ENCODE measurements at places on chromosomes 7 and 10.
A peak's percentile ranks its signal among the peaks of the same experiment; 100 is the strongest.

- no peak for DNase-seq
Measured at GRCh38 chr7:151107882-151108281, 21.6 kb downstream of the AGAP3 start.

DNA sequence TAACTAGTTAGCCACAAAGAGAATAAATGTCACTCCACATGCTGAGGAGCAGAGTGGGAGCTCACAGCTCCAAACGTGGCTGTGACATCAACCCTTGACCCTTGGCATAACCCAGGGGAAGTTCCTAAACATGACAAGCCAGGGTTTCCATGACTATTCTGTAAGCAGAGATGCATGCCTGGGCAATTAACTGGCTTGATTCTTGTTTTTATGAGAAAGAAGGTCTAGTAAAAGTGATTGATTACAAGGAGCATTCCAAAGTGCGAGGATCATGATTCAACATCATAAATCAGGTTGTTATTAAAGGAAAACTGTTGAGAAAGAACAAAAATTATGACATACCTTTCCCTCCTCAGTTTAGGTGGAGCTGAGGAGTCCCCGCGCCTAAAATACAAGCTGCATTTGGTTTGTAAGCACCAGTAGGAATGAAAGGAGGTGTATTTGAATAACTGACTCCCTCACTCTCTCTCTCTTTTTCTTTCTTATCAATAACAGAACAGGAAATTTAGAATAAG, 108.4 kb downstream of the SFMBT2 start:
- DNase-seq = no peak

DNA sequence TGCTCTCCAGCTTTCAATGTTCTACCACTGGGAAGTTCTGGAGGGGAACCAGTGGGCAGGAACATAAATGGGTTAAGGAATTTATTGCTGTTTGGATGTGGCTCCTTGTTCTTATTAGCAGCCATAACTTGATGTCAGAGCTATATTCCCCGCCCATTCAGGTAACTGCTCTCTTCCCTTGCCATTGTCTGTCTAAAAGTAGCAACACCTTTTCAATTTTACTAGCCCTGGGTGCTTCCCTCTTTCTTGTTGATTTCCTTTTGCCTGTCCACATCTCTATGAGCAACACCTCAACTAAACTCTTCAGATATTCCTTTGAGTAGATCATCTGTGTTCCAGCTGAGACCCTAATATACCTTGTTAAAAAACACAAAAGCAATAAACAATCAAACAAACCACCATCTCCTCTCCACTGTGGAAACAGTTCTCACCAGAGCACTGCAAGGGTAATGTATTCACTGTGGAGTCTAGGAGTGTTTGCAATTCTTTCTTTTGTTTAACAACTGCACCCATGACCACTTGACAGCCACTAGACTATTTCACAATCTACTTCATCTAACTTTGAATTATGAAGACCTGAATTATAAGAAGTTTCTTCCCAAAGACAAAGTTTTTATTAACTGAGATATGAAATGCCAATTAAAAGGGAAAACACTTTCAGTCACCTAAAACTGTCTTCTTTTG, 436.7 kb downstream of the IPMK start:
- no peak for DNase-seq

- peak; percentile 6 for DNase-seq
Measured at GRCh38 chr10:104938031-104938430, 296.9 kb downstream of the SORCS3 start.

DNA sequence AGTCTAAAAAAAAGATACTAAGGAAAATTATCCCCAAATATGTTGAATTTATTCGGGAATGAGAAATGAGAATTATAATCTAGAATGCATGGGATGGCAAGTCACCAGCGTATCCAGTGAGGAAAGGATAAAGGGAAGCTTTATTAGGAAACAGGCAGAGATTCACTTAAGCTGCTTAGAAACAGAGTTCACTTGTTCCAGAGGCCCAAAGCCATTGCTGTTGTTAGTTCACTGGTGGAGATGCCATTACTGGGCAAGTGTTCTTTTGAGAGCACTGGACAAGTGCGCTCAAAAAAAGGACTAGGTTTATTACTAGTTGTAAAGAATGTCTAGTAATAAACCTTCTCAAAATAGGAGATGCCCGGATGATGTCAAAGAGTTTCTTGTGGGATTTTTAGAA, 51.2 kb downstream of the MICU1 start:
- DNase-seq = no peak

DNA sequence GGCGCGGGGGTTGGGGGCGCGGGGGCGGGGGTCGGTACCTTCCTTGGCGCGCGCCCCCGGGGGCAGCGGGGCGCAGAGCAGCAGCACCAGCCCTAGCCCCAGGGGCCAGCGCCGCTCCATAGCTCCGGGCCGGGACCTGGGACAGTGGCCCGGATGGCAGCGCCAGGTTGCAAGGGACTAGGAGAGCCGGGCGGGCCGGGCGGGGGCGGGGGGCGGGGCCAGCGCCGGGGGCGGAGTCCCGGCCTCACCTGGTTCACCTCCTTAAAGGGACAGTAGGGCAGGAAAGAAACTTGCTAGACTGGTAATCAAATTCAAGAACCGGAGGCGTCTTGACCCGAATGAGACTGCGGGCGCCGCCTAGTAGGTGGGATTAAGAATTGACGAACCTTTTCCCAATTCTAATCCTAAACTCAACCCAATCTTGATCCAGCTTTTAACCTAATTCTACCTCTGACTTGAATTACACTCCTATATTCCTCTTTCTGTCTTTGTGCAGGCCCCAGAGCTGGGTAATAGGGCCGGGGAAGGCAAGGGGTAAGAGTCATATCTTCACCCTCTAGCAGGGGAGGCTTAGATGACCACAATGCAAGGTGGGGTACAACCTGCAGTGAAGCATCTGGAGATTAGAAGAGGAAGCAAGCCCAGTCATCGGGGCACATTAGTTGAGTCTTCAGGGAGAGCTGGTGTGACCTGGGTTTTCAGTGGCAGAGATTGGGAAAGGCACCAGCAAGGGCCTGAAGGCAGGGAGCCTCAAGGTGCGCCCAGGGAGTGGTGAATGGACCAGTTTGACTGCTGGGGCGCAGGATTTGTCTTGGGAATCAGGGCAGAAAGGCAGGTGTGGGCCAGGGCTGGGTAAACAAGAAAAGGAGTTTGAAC, at the start of gene EPHA1:
Gene EPHA1 (minus strand): TSS at position 171 of the 876 bp plus-strand sequence. CDS start 51 bp downstream, at position 120.
- DNase-seq = no peak

GRCh38 chr10:124013916-124014315, 79.5 kb downstream of the CHST15 start:
- no peak for DNase-seq

- no peak for DNase-seq
Measured at GRCh38 chr10:4576206-4576605, 249.8 kb upstream of the AKR1E2 start.

- no peak for DNase-seq
Measured at GRCh38 chr10:14456870-14457266, 126.1 kb upstream of the FRMD4A start.

DNA sequence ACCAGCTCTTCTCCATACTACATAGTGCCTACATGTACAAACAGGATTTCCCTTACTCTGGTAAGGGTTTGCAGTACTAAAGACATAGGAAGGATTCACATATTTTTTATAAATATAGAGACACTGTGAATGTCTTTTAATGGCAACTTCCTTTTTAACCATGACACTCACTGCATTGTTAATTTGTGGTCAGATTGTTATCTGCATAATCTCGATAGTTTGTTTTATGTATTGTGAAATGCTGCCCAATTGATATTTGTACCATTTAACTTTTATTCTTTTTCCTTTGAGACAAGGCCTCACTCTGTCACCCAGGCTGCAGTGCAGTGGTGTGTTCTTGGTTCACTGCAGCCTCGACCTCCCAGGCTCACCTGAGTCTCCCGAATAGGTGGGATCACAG, 39.7 kb downstream of the SP8 start:
- DNase-seq = no peak

GRCh38 chr7:44403775-44404174, 78.4 kb upstream of the CAMK2B start:
- no peak for DNase-seq

GRCh38 chr10:129471447-129472175, 4.6 kb downstream of the MGMT start:
- no peak for DNase-seq

GRCh38 chr7:129053938-129054437, 923 bp downstream of the TNPO3 start:
- DNase-seq = peak; percentile 23

DNA sequence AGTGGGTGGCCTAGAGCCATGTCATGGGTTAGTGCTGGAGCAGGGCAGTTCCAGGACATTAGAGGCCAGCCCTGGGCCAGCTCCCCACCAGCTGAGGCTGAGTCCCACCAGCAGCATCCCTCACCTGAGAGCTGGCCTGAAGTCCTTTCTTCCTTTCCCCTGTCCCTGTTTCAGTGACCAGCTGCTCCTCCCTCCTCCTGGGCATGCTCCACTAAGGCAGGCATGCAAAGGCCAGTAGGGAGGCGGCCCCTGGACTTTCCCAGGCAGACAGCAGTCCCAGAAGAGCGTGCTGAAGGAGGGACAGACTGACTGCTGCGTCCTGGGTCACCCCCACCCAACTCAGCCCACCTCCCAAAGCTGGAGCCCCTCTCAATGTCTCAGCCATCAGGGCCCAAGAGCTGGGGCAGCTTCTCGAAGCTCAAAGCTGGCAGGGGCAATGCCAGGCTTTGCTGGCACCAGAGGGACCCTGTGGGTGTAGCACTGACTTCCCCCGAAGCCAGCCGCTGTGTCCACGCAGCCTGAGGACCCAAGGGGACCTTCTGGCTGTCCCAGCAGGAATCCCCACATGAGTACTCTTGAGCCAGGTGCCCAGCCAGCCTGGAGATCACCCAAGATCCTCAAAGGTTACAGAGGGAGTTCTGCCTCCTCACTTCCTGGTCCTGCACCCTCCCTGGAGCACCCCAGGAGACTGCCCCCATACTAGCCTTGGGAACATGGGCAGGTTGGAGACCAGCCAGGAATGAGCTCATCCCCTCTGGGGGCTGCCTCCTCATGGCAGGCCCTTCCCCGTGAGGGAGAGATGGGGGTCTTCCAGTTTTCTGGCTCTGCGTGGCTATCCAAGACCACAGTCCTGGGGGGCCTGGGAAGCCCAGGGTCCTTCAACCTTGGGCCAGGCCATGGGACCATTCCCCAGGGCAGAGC, 35.2 kb upstream of the RET start:
- no peak for DNase-seq

DNA sequence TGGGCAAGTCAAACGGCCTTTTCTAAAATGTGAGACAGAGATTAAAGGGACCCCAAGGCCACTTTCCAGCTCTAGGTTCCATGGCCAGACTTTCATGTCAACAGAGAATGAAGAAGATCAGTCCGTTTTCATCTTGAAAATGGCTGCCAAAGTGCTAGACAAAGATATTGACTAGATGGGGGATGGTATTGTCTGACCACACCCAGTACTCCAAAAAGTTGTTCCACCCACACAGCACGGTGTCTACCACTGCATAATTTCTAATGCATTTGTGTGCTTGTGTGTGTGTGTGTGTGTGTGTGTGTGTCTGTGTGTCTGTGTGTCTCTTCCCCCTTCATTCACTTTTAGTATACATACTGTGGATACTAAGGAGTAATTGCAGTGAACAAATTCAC, 1.3 kb downstream of the COL1A2 start:
- DNase-seq = peak; percentile 85

GRCh38 chr10:89846281-89846630, 144.9 kb downstream of the KIF20B start:
- DNase-seq = no peak

GRCh38 chr7:55081472-55082227, 62.8 kb downstream of the EGFR start:
- peak; percentile 43 for DNase-seq

GRCh38 chr10:56095506-56096225, 265.4 kb downstream of the ZWINT start:
- DNase-seq = no peak

GRCh38 chr10:70343712-70344111, 38.7 kb downstream of the LRRC20 start:
- peak; percentile 52 for DNase-seq

DNA sequence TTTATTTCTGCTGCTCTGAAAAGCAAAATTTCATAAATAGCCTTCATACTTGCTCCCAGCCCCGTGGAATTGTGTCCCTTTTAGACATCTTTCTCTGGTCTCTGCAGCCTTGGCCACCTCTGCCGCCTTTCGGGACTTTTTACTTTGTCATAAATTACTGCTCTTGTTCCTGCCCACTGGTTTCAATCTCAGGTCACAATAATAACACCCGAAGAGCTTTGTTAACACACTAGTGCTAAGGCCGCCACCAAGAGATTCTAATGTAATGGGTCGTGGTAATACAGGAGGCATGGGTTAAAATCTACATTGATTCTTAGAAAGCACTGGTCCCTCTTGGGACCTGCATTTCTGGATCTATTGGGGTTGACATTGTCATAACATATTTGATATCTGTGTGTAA, 276.0 kb upstream of the VWC2 start:
- DNase-seq = no peak
